ENCODE measurements at places on chromosomes 1 and 21.

GRCh38 chr1:14811573-14811972 lies 213.1 kb downstream of the KAZN start:
- DNase-seq: no peak

DNA sequence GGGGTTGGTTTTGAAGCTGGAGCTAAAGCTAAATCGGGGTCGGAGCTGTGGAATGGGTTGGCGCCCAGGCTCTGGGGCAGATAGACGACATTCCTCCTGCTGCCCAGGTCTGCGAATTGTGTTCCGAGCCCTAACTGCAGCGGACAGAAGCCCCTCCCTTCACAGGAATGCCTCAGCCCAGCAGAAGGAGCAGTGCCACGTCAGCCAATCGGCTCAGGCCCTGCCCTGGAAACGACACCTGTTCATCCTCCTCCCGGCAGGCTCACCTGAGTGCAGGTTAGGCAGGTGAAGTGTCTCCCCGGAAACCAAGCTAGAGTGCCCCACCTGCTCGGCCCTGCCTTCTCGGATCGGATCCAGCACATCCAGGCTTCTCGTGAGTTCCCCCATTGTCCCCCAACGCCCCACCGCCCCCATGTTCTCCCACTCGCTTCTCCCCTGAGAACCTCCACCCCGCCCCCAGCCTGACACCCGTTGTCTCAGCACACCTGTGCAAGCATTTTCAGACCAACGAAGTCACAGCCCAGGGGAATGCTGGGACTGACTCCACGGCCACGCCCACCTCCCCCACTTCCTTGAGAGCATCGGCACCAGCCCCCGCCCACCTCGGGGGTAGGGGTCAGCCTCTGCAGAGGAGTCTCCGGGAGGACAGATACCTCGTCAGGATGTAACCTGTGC lies 775 bp downstream of the TMEM125 start:
- DNase-seq: no peak

DNA sequence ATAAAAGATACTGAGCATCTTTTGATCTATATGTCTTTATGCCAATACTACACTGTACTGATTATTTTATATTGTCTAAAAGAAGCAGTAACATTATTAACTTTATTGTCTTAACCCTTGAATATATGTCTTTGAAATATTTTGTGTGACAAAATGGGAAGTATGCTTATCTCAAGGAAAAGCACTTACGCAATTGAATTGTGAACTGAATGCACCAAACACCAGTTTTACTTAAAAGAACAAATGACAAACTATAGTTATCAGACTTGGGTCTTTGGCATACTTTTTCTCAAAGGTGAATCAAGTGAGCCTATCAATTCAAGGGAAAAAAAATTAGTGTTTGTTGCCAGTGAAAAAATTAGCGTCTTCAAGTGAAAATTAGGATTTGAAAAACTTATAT lies 9.2 kb upstream of the SLC6A9 start:
- DNase-seq: no peak

- no peak for DNase-seq
Measured at GRCh38 chr1:93670141-93670540, 11.5 kb downstream of the BCAR3 start.

GRCh38 chr21:45040157-45040711 lies 34.1 kb upstream of the ADARB1 start:
- DNase-seq: no peak

GRCh38 chr1:170204121-170204520 lies 58.4 kb downstream of the NTMT2 start:
- no peak for DNase-seq

GRCh38 chr21:45280178-45280821 lies 7.4 kb downstream of the POFUT2 start:
- DNase-seq: no peak

GRCh38 chr1:62117018-62117750 lies 77.5 kb upstream of the L1TD1 start:
- DNase-seq: no peak

GRCh38 chr1:232472485-232473041 lies 157.4 kb downstream of the SIPA1L2 start:
- no peak for DNase-seq

GRCh38 chr1:234437423-234438171 lies 41.4 kb downstream of the TARBP1 start:
- DNase-seq: no peak
